Head of caudate nucleus (tissue), 42 donors: ENCODE measurements at places on chromosomes 1 and 21.
A peak's percentile ranks its signal among the peaks of the same experiment; 100 is the strongest.

- no peak for DNase-seq
These were observed 31.8 kb downstream of the SLC2A1 start for GRCh38 chr1:42926879-42927242.

- peak; percentile 63 for DNase-seq
These were observed 72.2 kb upstream of the SELENON start for GRCh38 chr1:25727635-25728286.

DNA sequence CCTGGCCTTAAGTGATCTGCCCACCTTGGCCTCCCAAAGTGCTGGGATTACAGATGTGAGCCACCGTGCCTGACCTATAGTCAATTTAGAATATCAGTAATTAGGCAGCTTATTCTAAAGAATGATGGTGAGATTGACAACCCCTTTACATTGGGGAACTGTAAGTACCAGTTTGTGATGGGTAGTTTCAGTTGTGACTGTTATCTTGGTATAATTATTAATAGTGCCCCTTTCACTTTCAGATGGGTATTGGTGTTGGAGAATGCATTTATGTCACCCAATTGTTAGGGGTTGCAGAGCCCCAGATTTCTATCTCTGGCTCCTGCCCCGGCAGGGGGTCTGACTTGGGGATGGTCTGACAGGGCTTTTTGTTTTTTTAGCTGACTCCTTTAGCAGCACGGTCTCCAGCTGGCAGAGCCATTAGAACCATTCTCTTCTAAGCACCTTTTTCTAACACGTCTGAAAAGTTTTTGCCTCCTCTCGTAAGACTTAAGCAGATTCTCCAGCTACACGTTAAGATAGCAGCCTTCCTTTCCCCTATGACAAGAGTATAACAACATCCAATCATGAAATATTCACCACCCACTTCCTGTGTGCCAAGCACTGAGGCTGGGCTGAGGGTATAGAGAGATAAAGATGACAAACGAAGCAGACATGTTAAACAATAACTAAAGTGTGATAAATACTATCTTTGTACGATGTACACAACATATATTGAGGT is 157.8 kb downstream of the SDCCAG8 start:
- DNase-seq, result no peak

GRCh38 chr1:151509350-151510019 is 1.7 kb upstream of the CGN start:
- DNase-seq, result no peak

GRCh38 chr1:243719476-243719875 is 130.6 kb downstream of the AKT3 start:
- DNase-seq, result no peak

DNA sequence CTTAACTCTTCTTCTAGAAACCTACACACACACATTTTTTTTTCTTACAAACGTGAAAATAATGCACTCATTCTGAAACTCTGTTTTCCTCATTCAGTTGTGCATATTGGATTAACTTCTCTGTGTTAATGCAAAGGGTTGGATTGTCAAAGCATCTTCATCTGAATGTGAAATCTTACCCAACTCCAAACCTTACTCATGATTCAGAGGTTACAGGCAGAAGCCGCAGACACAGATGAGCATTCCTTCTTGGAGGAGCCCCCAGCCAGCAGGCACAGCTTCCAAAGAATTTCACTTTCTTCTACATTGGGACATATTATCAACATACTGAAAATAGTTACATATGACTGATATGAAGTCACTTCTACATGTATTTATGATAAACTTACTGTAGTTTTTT is 15.7 kb downstream of the PATJ start:
- no peak for DNase-seq

DNA sequence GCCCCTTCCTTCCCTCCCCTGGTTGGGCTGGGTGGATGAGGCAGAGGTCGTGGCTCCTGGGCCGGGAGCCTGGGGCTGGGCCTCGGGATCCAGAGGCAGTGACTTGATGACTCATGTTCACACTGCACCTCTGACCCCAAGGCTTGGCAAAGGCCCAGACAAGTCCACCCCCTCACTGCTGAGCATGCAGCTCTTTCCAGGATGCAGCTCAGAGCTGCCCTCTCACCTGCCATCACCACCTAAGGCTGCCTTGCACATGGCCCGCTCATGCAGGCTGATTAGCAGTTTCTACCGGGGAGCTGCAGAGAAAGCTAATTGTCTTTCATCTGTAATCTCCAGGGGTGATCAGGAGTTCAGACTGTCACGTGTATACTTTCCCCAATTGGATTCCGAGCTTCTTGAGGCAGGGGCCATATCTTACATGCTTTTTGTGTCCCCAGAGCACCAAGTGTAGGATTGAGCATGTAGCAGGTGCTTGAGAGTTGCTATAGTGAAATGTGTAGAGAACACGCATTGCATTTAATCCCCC is 62.1 kb downstream of the LRRN2 start:
- peak; percentile 25 for DNase-seq

DNA sequence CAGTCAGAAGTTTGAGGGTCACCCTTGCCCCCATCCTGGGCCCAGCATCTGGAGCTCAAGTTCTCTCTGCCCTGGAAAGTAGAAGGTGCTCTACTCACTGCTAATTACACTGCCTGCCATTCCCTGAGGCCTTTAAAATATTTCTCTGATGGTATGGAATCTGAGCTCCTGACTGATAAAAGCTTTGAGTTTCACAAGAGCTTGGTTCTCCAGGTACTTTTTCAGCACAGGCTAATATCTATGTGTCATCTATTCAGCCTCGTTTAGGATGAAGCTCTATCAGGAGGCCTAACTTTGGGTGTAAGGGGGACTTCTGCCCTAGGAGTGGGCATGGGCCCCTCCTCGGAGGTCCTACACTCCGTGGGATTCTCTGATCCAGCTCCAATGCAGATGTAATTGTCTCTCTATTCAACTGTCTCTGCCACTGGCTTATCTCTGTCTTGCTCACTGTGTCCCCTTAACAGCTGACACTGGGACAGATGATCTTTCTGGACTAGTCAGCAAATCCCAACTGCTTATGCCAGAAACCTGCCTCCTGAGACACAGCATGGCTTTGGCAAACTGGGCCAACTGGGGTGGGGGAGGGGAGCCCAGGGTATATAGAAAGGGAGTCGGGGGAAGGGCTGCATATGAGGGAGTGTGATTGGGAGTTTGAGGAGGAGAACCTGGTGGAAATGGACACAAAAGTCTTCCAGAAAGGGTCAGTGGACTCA is 104.2 kb upstream of the GADD45A start:
- no peak for DNase-seq

- peak; percentile 67 for DNase-seq
These were observed 33.7 kb downstream of the TTC39A start for GRCh38 chr1:51296383-51297357.

- DNase-seq, result no peak
These were observed 26.7 kb downstream of the CDC7 start for GRCh38 chr1:91527266-91527765.

GRCh38 chr1:213997772-213998107 is 10.0 kb downstream of the PROX1 start:
- DNase-seq, result no peak

DNA sequence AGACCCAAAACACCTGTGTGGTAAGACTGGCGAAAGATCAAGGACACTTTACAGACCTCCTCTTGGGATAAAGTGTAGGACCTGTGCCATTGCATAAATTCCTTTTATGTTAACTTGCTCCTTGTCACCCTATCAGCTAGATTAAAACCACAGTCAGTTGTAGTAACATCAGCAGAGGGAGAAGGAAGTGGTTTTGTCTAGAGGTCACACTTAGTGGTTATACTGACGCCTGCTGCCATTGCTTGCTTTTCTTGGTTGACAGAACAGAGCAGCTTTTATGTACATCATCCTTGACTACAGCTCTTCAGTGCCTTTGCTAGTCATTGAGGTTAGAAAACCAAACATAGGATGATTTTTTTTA is 101.4 kb downstream of the PBX1 start:
- no peak for DNase-seq

DNA sequence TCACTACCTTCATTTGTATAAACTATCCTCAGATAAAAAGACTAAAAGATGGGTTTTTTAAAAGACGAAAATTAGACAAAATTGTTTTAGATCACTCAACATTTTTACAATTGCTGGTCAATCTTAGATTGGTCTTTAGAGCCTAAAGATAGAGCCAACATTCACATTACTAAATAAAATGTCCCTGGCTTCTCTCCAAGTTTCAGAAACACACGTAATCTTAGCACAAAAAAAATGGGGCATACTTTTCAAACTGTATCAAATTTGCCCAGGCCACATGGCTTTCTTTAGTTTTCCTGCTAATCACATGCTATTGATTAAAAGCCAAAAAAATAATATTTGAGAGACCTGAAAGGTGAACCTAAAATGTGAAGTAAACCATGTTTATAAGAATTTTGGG is 288.1 kb downstream of the DPYD start:
- DNase-seq, result no peak

DNA sequence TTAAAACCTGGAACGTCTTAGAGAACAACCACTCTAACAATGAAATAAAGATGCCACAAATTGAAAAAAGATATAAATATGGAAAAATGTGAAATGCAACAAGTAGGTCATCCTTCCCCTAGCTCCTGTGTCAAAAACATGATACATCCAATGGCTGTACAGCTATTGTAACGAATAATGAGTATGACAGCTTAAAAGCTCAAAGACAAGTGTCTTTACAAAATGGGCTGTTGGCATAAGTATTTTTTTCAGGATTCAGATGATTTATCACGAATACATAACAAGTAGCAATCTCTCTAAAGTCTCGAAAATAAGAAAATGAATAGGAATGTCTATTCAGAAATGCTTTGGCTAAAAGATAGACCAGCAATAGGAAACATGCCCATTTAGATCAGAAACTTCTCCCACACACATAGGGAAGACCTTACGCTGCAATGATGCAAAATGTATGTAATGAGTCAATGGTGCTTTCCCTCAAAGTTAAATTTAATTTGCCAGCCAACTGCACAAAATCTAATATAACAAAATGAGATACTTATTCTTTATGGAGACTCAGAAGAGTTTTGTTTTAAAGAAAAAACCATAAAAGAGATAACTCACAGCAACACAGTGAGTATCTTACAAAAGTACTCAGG is 8.3 kb downstream of the TGFBR3 start:
- DNase-seq, result no peak

DNA sequence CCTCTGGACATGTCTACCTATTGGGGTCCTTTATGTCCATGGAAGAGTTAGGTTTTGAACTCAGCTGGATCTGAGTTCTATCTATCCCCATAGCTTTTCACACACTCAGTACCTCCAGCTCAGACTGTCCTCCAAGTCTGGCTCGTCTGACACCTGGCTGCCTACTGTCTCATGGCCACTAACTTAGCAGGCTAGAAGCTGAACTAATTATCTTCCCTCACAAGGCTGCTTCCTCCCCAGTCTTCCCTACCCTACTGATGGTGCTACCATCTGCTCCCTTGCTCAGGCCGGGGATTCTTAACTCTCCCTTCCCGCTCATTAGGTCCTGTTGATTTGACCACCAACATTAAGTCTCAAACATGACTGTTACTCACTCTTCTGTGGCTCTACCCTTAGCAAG is 13.4 kb downstream of the VANGL2 start:
- no peak for DNase-seq

GRCh38 chr1:36136535-36136934 is 11.5 kb upstream of the COL8A2 start:
- no peak for DNase-seq

DNA sequence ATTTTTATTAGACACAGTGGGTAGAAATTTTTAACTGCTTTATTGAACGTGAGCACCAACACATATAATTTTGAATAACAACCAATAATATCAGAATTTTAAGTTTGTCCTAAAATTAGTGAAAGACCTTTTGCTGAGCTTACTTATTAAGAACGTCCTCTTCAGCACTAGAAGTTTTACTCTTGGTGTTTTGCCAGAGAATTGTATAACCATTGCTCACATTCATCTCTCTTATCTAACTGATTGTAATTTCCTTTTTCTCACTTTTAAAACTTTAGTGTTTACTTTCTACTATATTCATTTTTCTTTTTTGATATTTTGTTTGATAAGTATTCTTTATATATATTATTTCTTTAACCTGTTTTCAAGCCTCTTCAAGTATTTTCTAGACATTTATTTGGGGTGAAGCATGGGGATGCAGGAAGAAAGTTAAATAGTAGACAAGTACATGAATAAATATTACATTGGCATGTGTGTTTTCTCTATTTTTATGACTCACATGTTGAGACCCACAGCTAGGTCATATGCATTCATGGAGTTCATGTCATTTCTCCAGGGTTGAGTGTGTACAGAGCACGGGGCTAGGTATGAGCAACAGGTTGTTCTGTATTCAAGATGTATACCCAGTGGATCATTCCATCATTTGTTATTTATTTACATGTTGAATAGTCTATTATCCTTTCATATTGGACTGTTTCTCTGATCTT is 90.6 kb downstream of the ATP6V1G3 start:
- no peak for DNase-seq

GRCh38 chr1:10475510-10475909 is 760 bp downstream of the PEX14 start:
- DNase-seq, result no peak

DNA sequence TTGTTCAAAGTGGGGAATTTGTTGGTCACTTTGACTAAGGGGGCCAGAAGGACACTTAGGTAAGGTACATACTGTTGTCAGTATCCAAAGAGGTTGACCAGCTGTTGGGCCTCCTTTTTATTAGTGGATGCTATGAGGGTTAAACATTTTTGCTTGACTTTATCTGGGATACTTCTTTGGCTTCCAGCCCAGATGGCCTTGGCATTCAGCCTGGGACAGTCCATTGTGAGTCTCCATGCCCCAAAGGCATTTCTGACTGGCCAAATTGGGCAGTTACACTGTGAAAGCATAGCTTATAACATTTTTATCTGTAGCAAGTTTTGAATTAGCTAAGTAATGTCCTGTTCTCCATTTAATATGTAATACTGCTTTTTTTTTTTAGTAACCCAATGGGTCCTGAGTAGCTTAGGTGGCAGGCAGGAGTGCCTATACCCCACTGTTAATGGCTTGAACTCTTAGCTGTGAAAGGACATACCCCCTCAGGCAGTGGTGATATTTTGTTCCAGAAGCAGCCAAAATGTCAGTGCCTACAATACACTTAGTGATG is 35.4 kb upstream of the CD1D start:
- peak; percentile 62 for DNase-seq

DNA sequence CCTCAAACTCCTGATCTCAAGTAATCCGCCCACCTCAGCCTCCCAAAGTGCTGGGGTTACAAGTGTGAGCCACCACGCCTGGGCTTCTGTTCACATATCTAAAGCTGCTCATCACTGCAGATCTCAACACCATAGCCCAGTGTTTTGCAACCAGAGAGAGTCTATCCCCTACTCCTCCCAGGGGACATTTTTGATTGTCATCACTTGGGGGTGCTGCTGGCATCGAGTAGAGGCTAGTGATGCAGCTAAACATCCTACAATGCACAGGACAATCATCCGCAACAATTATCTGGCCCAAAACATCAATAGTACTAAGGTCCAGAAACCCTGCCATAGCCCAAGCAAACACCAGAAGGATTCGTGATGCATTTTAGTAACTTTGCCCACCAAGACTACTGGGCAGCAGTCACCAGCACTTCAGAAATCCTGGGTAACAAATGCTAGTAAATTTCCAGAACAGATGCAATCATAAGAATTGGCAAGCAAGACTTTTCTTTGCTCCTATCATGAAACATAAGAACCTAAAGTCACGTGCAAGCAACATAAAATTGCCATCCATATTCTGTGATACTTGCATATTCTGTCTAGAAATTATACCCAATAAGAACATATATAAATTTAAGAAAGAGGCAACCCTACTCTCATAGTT is 159.2 kb downstream of the APP start:
- DNase-seq, result peak; percentile 46

GRCh38 chr21:42880352-42880751 is 1.0 kb upstream of the WDR4 start:
- no peak for DNase-seq

GRCh38 chr21:45253633-45254459 is 33.8 kb downstream of the POFUT2 start:
- DNase-seq, result no peak
